Left renal pelvis (tissue), 4 donors: ENCODE measurements at places on chromosomes 2 and 18. TPM values are rescaled to one million over a fixed set of nuclear protein-coding genes. Genes with fewer than 3 reads are reported as not detected.

- DNase-seq, result no peak
Measured at GRCh38 chr2:176127774-176128072, 1.8 kb upstream of the HOXD8 start.

DNA sequence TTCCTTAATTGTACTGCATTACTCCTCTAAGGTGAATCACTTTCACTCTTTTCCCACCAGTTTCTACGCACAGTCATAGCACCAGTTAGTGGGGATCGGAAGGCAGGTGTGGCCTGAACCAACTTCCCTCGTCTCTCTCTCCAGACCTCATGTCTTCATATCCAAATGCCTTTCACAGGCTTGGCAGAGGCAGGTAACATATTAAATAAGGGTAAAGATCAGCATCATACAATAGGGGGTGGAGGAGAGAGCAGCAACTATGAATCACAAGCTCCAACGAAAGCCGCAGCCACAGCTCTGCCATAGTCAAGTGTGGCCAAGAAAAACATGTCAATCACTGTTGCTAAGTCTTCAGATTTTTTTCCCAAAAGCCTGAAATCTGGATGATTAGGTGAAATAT, 40.3 kb downstream of the AP1S3 start:
- DNase-seq, result no peak

- no peak for DNase-seq
Measured at GRCh38 chr2:46858702-46859090, 56.9 kb downstream of the MCFD2 start.

GRCh38 chr2:10186868-10187535, 64.5 kb downstream of the RRM2 start:
- DNase-seq, result no peak

GRCh38 chr2:1685957-1686783, 58.1 kb downstream of the PXDN start:
- no peak for DNase-seq

- no peak for DNase-seq
Measured at GRCh38 chr18:40606996-40607395, 1348.0 kb upstream of the PIK3C3 start.

- no peak for DNase-seq
Measured at GRCh38 chr18:48777026-48777743, 173.6 kb downstream of the SMAD7 start.

DNA sequence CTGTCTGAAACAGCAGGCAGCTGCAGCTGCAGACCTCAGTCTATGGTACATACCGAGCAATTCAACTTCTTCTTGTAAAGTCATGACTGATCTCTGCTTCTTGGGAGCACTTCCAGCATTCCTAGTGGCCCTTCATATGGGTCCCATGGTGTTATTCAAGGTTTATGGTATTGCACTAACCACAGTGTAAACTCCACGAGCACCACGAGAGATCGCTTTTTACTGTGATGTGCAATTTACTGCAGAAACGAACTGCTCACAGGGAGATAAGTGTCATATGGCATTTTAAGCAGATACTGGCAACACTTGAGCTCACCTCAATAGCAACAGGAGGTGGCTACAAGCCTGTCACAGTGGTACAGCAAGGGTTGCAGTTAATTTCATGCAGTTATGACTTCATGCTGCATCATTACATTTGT, 38.6 kb upstream of the SH3BP4 start:
- DNase-seq, result no peak

DNA sequence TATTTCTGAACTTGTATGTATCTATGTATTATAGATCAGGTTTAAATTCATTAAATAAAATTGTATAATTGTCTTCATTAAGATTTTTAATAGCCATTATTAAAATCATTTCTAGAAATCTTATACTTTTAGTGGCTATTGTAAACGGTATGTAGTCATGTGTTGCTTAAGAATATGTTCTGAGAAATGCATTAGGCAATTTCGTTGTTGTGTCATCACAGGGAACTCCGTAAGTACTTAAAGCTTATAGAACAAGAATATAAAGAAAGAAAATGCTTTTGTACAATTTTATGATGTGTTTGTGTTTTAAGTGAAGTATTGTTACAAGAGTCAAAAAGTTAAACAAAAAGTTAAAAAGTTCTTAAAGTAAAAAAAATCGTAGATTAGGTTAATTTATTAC, 765.8 kb downstream of the METTL4 start:
- DNase-seq, result no peak

DNA sequence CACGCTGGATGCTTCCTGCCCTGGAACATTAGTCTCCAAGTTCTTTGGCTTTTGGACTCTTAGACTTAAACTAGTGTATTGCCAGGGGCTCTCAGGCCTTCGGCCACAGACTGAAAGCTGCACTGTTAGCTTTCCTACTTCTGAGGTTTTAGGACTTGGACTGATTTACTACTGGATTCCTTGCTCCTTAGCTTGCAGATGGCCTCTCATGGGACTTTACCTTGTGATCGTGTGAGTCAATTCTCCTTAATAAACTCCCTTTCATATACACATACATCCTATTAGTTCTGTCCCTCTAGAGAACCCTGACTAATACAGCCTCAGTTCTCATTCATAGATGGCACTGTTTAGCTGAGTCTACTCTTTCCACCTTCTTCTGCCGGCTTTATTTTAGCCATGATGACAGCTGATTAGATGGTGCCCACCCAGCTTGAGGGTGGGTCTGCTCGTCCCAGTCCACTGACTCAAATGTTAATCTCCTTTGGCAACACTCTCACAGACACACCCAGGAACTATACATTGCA, 389.1 kb downstream of the NYAP2 start:
- DNase-seq, result no peak

GRCh38 chr2:71531522-71532047, 78.2 kb downstream of the DYSF start:
- DNase-seq, result no peak

DNA sequence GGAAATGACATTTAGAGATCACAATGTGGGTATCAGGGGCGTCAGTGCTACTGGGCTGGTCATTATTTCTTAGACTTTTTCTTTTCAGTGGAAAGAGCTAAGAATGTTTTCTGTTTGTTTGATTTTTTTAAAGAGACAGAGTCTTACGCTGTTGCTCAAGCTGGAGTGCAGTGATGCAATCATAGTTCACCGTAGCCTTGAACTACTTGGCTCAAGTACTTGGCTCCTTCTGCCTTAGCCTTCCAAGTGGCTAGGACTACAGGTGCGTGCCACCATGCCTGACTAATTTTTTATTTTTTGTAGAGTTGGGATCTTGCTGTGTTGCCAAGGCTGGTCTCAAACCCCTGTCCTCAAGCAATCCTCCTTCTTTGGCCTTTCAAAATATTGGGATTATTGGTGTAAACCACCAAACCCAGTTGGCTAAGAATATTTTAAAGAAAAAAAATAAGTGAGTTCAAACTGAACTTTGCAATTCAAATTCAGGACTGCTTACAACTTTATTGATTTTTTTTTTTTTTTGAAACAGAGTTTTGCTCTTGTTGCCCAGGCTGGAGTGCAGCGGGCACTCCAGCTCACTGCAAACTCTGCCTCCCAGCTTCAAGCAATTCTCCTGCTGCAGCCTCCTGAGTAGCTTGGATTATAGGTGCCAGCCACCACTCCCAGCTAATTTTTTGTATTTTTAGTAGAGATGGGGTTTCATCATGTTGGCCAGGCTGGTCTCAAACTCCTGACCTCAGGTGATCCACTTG, 154.2 kb downstream of the MIB1 start:
- no peak for DNase-seq

- DNase-seq, result no peak
Measured at GRCh38 chr2:101368376-101368775, 18.9 kb downstream of the CREG2 start.

GRCh38 chr2:74497777-74498499, 1.5 kb downstream of the LBX2 start:
- no peak for DNase-seq

- no peak for DNase-seq
Measured at GRCh38 chr2:174901075-174901474, 104.1 kb downstream of the CHN1 start.

GAL3ST2 gene
- polyA plus RNA-seq, result 0.87 TPM

ITSN2 gene
- polyA plus RNA-seq, result 32.4 TPM

MTHFD2 gene
- 30.0 TPM for polyA plus RNA-seq

SCN9A gene
- 2.3 TPM for polyA plus RNA-seq

LAMA3 gene
- polyA plus RNA-seq, result 1.5 TPM
